ENCODE measurements at places on chromosomes 5 and 9.

DNA sequence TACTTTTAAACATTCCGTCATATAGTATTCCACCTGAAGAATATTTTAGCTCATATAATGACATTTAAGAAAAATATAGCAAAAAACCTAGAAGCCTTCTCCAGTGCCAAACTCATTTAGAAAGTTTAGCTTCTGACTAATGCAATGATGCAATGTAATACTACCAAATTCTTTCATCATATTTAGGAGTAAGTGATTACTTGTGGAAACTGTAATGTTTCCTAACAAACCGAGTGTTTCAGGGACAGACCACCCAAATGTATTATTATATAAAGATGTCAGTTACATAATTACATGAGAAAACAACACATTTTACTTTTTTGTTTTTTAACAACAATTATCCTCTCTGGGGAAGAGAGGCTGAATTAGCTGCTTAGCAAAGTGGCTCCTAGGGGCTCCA, 316.2 kb downstream of the ARL15 start:
- DNase-seq = no peak

DNA sequence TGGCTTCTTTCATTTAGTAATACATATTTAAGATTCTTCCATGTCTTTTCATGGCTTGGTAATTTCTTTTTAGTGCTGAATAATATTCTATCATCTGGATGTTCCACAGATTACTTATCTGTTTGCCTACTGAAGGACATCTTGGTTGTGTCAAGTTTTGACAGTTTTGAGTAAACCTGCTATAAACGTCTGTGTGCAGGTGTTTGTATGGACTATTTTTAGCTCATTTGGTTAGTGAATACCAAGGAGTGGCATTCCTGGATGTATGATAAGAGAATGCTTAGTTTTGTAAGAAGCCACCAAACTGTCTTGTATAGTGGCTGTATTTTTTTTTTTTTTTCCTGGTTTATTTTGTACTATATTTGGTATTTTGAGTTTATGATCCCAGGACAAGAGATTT, 38.4 kb downstream of the PRRC1 start:
- DNase-seq = no peak

DNA sequence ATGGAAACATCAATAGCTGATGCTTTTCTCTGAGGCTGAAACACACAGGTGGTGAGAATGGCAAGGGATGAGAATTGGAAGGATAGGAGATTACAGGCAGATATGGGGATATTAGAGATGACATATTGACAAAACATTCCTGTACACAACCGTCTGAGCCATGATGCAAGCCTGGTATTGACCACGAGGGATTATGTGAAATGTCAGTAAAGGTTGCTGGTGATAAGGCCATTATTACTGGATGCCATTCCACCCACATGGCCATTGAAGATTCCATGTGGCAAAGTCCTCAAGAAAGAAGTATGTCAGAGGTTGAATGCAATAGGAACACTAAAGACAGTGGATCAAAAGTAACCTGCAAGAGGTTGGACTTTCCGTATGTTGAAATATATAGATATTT, 15.7 kb downstream of the GRAMD2B start:
- DNase-seq = no peak

GRCh38 chr9:26462213-26462612, 430.4 kb downstream of the CAAP1 start:
- DNase-seq = no peak
